ENCODE measurements at places on chromosomes 6 and 20.

GRCh38 chr6:143135797-143136561 lies 75.3 kb downstream of the AIG1 start:
- DNase-seq, result no peak

- no peak for DNase-seq
Observed at GRCh38 chr20:17645546-17646208, 36.4 kb downstream of the RRBP1 start.

DNA sequence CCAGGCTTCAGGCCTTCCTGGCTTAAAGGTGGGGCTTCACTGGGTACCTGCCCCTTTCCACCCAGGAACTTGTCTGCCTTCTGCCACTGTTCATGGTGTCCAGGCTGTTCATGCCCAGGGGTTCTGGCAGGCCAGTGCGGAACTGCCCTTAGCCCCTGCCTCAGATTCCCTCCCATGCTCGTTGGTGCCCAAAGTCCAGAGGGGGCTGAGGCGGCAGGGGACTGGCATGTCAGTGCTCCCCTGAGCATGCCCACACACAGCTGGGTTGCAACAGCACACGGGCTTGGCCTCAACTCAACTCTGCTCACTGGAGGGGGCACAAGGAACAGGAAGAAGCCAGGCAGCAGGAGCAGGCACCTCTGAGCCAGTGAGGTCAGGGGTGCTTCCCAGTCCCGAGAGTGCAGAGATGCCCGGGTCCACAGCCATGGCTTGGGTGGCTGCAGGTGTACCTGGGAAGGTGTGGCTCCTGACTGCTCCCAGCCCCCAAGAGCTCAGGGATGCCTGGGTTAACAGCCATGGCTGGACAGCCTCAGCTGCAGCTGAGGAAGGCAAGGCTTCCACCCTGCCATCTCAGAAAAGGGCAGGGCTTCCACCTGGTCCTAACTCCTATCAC lies 845.9 kb downstream of the EYS start:
- DNase-seq, result no peak

DNA sequence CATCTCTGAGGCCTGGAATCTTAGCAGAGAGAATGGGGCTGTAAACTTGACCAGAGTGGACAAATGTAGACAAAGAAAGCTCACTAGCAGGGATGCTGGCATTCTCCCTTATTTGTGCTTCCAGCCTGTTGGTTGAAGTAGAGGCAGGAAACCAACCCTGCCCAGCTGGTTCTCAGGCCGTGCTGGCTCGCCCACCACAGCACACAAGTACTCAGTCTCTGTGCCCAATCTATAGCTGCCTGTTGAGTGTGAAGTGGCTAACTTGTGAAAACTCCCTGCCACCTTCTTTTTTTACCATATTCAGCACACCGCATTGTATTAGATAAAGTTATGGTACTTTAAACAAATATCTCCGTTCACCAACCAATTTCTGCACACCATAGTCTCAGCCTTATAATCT lies 37.3 kb downstream of the HDDC2 start:
- DNase-seq, result no peak

- no peak for DNase-seq
Observed at GRCh38 chr6:142722012-142722411, 223.0 kb downstream of the HIVEP2 start.

DNA sequence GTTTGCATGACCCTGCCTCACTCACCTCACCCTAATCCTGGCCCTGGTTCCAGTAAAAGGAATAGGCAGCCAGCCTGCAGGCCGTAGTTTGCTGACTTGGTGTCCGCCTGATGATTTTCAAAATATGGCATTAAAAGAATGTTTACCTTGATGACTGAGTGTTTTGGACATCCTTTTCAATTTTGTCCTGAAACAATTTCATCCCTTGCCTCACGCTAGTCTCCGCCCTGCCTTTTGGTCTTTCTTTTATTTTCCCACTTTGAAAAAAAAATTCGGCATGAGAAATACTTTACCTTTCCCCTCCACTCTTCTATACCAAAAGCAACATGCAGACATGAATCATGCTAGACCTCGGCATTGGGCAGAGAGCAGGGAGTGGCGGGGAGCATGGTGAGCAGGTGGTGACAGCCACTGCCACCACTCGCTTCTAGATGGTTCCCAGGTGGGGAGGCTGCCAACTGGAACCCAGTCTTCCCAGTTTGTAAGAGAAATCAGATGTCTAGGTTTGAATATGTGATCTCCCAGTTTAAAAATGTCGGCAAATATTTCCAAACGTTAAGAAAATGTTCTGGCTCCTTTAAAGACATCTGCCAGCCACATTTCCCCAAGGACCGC lies 9.4 kb downstream of the CD40 start:
- DNase-seq, result no peak

- no peak for DNase-seq
Observed at GRCh38 chr6:170148709-170149470, 142.0 kb downstream of the DLL1 start.

- DNase-seq, result no peak
Observed at GRCh38 chr6:40960742-40961430, 78.1 kb downstream of the UNC5CL start.

GRCh38 chr6:32519910-32520258 lies 10.2 kb downstream of the HLA-DRB5 start:
- DNase-seq, result no peak

DNA sequence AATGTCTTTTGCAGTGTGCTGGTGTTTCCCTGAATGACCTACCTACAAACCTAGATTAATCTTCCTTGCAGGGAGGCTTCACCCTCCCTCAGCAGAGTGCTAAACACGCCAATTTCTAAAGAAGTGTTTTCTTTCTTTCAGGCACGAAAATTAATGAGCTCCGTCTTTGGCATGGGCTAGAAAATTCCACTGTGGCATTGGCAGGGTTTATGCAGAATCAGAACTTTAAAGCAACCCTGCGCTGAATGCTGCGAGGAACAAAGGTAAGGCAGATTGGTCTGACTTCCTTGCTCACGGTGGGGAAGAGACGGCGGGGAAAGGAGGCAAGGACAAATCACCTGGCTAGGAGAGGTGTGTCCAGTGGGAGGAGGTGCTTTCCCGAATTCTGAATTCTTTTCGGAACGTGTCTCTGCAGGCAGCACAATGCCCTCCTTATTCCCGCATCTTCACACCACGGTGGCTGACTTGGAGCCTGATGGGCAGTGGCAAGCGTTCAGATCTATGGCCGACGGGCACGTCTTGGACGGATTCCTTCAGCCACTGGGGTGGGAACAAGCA lies 6.2 kb upstream of the BANF2 start:
- DNase-seq, result no peak

GRCh38 chr20:59976156-59976782 lies 18.0 kb downstream of the CDH26 start:
- no peak for DNase-seq

GRCh38 chr6:72418495-72418894 lies 203.4 kb upstream of the KCNQ5 start:
- no peak for DNase-seq

GRCh38 chr6:150651808-150652470 lies 52.3 kb downstream of the PLEKHG1 start:
- no peak for DNase-seq

DNA sequence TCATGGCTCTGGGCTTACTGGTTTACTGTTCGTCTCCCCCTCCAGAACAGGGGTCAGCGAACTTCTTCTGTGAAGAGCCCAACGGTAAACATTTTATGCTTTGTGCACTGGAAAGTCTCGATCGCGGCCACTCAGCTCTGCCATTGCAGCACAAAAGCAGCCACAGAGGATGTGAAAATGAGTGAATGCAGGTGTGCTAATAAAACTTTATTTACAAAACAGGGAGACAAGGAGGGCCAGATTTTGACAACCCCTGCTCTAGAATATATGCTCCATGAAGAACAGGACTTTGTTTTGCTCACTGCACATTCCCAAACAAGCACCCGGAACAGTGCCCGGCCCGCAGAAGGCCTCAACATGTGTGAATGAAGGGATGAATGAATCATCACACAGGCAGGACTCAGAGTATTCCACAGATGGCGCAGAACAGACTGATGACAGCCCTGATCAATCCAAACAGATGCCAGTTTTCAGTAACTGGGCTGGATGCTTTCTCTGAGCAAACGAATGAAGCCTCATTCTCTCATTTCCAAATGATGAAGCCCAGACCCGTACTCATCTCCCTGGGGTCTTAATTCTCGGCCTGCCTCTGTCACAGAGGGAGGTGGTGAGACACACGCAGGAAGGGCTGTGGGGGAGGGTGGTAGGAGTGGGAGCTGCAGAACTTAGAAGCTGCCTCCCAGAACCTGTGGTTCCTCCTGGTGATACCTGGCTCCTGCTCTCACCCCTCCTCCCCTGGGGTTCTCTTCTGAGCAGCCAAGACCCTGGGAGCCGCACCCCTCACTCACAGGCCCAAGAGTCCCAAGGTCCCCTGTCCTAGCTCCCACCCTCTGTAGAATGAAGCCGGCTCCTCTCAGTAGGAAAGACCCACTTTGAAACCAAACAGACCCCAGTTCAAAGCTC lies 196.4 kb downstream of the PREX1 start:
- DNase-seq, result no peak

DNA sequence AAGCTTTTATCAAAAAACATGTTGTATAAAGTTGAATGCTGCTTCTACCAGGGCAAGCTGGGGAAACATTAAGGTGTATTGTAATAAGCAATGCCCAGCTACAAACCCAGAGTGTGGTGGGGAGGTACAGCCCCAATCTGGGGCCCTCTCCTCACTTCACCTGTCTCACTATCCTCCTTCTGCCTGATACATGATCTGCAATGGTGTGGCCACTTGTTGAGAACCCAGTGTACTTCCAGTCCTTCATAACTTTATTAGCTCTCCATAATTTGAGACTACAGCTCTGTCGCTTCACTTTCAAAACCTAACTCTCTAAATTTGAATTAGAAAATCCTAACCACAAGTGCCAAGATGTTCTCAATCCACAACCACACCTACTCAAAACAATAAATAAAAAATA lies 84.9 kb downstream of the EPB41L2 start:
- no peak for DNase-seq

DNA sequence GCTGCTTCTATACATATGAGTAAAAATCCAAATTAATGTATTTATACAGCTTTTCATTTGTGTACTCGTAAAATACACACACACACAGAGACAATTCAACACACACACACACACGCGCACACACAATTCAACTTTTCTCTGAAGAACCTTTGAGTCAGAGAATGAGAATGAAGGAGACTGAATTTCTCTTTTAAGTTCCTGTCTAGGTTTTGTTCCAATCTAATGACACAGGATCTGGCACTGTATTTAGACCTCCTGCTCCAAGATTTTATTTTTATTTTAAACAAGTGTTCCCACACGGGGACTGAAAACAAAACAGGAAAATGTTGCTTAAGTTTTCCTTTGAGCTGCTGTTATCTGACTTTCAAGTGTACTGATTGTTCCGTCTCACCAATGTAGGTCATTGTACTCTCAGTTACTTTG lies 250.8 kb downstream of the LAMA2 start:
- DNase-seq, result no peak

GRCh38 chr20:46592580-46593362 lies 42.3 kb upstream of the OCSTAMP start:
- DNase-seq, result no peak

DNA sequence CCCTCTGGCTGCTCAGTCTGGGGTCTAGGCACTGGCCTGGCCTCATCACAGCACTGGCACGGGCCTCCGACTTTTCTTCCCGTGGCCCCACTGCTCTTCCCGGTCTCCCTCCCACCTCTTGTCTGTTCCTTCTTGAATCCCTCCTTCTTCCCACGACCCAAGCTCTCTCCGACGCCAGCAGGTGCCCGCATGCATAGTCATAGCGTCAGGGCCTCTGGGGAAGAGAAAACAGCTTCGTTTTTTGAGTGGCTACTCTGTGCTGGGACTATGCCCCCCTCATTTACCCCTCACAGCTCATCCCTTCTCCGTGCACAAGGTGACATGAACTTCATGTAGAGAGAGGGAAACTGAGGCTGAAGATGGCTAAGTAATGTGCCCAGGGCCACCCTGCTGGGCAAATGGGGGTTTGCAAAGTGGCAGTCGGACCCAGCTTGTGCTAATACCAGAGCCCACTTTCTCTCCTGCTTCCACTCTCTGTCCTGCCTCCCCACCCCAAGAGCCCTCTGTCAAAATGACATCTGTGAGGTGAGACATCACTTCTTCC lies 59.2 kb downstream of the SYNJ2 start:
- no peak for DNase-seq

GRCh38 chr6:130200020-130200419 lies 22.7 kb downstream of the SAMD3 start:
- DNase-seq, result no peak

DNA sequence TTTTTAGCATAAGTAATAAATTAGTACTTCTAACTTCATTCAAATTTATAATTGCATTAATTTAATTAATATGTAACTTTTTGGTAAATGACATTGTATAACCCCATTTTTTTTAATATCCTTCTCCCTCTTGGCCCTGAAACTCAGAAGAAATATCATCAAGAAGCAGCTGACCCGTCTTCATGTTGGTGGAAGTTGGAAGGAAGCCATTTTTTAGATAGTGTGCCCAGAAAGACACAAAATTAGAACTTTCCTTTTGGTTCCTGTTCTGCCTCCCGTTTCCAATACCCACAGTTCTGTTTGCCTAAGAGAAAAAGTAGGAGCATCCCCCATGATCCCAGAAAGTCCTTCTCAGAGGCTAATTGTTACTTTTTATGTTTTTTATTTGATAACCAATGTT lies 65.5 kb downstream of the PLCB4 start:
- no peak for DNase-seq

GRCh38 chr6:160455081-160455480 lies 106.9 kb downstream of the SLC22A3 start:
- no peak for DNase-seq

DNA sequence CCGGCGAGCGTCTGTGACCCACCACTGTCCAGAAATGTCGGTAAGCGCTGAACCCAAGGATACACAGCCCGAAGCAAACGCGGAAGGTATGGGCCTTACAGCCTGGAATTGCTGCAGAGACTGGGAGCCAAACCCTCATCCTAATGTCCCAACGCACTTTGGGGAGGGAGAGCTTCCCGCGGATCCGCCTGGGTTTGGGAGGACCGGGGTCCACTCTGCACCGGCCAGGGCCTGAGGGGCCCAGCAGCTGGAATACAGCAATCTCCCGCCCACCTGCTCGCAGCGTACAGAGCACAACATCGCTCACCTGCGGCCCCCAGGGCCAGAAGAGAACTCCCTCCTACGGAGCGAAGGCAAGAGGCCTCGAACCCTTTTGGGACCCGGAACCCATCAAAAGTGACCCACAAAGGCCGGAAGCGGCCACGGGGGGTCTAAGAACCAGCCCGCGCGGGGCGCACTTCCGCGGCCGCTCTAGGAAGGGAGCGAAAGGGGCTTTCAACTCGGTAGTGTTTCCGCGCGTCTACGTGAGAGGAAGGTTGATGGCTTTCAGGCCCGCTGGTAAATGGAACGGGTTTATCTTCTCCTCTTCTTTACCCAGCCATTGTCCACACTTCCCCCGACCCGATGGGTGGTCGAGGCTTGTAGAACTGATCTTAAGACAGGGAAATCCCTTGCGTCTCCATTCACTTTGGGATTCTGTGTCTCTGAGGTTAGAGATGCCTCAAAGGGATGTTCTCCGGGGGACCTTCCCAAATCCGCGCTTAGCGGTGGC lies at the start of gene ZSCAN12:
Gene ZSCAN12, minus strand, starts transcription at position 398 of the 772 bp plus-strand sequence. CDS start 1,342 bp downstream, outside the sequence.
- peak; percentile 85 for DNase-seq

Measured in GM10248 (cell line).